ENCODE measurements at places on chromosomes 13 and 19.

- DNase-seq: no peak
Measured at GRCh38 chr13:95201814-95202651, 99.2 kb downstream of the ABCC4 start.

DNA sequence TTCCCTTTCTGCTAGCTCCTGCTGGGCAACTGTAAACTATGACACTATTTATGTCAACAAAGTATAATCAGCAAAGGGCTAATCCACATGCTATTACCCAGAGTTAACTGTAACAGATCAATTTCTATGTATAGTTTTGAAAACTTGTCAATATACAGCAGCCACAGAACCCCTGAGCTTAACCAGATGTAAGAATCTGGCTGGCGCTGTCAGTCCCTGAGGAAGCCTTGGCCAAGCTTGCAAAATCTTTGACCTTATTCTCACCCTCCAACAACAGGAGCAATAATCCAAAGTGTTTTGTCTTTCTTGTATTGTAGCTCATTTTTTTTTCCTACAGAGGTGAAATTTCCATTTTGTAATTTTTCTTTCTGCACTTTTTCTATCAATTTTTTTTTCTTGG, 1230.1 kb upstream of the SLC10A2 start:
- no peak for DNase-seq

- DNase-seq: no peak
Measured at GRCh38 chr13:98450539-98451111, 126.3 kb downstream of the STK24 start.

DNA sequence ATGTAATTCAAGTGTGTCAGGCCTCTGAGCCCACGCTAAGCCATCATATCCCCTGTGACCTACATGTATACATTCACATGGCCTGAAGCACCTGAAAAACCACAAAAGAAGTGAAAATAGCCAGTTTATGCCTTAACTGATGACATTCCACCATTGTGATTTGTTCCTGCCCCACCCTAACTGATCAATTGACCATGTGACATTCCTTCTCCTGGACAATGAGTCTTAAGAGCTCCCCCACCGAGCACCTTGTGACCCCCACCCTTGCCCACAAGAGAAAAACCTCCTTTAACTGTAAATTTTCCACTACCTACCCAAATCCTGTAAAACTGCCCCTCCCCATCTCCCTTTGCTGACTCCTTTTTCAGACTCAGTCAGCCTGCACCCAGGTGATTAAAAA, 52.1 kb upstream of the ARHGEF7 start:
- no peak for DNase-seq

DNA sequence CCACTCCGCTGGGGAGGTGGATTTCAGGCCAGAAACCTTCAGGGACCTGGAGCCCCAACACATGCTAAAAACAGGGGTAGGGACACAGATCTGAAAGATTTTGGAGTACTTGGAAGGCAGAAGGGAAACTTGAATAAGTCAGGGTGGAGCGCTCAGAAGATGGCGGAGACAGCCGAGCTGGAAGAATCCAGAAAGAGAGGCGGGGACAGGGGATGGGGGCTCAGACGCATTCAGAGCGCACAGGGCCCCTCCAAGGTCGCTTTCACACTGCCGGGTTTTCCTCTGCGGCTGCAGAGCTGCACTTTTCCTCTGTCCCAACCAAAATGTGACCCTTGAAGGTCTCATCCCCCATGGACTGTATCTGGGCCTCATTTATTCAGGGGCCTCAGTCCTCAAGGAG, 56.9 kb downstream of the ERICH4 start:
- no peak for DNase-seq

GRCh38 chr19:30227661-30228112, 144.5 kb upstream of the ZNF536 start:
- DNase-seq: peak; percentile 71

- DNase-seq: no peak
Measured at GRCh38 chr13:41273831-41274441, 10.6 kb upstream of the MTRF1 start.

- DNase-seq: no peak
Measured at GRCh38 chr13:112055036-112055914, 11.7 kb upstream of the SOX1 start.

DNA sequence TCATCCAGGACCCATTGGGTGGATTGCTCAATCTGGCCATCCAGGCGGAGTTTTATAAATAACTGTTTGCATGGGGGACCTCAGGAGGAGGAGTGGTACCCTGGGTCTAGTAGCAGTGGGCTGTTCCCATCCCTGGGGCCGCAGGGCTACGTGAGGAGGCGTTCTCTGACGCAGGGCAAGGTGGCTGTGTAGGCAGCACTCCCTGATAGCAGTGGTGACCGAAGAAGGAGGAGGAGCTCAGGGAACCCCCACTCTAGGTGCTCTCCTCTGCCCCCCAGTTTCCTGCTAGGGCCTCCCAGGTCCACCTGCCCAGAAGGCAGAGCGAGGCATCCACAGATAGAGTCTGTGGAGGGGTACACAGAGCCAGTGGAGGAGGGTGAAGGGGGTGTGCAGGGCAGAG, 64.1 kb downstream of the CCNE1 start:
- no peak for DNase-seq

- no peak for DNase-seq
Measured at GRCh38 chr13:97371486-97372109, 62.4 kb upstream of the RAP2A start.

DNA sequence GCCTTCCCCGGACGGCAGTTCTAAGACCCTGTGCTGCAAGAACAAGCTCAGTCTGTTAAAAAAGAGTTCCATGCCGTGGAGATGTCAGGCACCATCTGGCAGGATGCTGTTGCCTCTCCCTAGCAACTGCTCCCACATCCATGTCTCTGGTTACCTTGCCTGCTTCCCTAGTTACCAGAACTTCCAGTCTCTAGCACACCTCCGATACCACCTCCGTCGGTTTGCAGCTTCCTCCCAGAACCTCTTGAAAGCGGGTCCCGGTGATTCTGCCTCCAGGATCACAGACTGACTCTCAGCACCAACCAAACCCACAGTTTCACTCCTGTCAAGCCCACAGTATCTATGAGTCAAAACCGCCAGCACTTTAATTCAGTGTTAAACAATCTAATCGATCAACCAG, 55.4 kb downstream of the KCTD12 start:
- DNase-seq: no peak

Data from fibroblast of skin of back (primary cell).